ENCODE measurements at places on chromosomes 7 and 10.

DNA sequence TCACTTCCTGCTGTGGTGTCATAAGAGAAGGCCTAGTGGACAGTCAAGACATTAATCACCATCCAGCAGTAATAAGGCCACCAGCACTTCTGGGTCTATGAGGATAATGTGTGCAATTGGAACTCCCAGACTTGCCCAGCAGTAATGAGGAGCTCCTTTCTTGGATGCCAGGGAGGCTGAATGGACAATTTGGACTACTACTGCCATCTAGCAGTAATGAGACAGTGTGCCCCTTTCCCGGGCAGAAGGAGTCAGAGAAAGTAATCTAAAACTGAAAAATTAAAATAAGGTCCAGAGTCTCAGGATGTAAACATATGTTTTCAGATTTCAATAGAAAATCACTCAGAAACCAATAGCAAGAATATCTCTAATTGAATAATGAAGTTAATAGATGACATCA is 400.4 kb downstream of the CDC14C start:
- no peak for DNase-seq

DNA sequence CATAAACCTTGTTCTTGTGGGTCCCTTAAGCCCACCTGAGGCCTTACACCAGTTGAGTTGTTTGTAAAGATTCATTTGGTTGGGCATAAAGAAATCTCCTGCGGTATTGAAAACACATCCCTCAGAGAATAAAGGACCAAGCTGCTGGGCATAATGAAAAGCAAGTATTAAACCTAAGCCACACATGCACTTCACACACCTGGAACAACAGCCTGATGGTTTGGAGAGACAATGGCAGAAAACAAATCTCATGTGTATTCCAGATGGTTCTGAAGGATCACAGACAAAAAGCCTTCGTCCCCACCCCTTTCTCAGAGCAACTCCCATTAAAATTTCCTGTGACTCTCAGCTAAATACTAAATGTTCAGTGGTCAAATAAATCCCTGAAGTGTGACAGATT is 44.2 kb downstream of the FEZF1 start:
- DNase-seq = peak; percentile 40

GRCh38 chr7:158257001-158257400 is 330.6 kb downstream of the PTPRN2 start:
- DNase-seq = no peak

GRCh38 chr10:77532068-77532467 is 105.5 kb downstream of the KCNMA1 start:
- no peak for DNase-seq

- DNase-seq = no peak
Measured at GRCh38 chr7:20411372-20411771, 80.7 kb downstream of the ITGB8 start.

DNA sequence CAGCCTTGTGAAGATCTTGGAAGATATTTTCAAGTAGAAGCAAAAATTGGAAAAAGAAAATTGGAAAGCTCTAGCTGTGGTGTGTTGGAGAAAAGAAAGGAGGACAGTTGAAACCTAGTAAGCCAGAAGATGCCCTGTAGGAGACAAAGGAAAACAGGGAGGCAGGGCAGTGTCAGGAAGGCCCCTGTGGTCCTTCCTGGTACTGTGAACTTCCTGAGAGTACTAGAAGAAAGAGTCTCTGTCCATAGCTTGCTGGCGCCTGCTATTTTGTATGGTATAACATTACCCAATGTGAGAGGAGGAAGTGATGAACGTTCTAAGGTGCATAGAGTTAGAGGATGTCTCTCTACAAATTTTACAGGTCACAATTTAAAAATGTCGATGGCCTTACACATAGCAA is 183.1 kb downstream of the CTTNBP2 start:
- no peak for DNase-seq

DNA sequence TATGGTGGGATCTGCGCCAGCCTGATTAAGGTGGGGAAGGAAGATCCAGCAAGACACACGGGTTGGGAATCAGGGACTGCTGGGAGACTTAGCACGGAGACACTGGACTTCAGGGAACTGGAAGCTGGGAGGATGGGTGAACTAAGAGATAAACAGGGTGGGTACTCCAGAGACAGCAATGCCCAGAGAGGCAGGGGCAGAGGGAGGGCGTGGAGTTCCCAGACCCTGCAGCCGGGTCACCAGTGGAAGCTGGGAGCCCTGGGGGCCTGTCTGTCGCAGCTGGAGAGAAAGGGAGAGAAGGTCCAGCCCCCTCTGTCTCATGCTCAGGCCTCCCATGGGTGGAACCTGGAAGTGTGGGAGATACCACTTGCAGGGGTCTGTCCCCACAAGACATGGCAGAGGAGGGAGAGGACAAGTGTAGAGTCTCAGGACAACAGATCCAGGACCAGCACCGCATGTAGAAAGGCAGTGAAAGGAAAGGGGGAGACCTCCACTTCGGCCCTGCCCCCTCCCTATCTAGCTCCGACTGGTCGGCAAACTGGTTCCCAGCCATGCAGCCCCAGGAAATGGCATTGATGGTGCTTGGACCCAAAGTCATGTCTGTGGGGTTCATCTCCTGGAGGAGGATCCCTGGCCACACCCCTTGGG is 44.4 kb downstream of the AOC1 start:
- no peak for DNase-seq

DNA sequence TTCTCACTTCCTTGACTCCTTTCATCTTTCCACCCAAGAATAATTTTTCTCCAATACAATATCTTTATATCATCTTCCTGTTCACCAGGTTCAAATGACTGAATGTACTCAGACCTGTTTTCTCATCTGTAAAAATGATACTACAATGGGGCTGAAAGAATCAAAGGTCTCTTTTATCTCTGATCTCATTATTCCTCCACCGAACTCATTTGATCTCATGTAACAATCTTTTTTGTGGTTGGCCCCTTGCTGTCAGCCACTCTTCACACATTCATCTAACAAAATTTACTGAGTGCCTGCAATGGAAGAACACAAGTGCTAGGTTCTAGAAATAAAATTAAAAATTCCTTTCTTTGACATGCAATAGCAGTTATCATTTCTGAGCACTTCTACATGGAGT is 65.0 kb downstream of the GRM8 start:
- no peak for DNase-seq

GRCh38 chr7:34734771-34735170 is 76.8 kb downstream of the NPSR1 start:
- no peak for DNase-seq

DNA sequence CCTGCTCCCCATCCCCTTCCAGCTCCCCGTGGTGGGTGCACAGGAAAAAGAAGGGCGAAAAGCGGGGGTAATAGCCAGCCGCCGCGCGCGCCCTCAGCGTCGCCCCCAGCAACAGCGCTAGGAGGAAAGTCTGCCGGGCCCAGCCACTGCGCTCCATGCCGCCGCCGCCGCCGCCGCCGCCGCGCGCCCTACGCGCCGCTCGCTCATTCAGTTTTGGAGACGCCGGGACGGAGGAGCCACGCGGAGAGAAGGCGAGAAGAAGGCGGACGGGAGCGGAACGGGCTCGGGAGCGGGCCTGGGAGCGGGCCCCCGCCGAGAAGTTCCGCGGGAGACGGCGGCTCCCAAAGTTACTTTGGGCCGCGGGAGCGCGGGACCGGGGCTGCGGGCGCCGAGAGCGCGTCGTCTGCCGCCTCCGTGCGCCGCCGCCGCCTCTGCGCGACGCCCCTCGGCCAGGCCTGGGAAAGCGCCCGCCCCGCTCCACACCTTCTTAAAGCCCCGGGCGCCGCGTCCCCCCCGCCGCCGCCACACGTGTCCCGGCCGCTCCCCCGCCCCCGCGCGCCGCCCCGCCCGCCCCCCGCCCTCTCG is at the start of gene RELN:
RELN (minus strand) TSS at position 459 of the 585 bp plus-strand sequence; CDS start at position 157, 302 bp downstream.
- peak; percentile 52 for DNase-seq

GRCh38 chr7:38655833-38656774 is 24.9 kb upstream of the AMPH start:
- no peak for DNase-seq

GRCh38 chr7:2143981-2144595 is 88.7 kb downstream of the MAD1L1 start:
- DNase-seq = no peak

GRCh38 chr7:113800826-113801225 is 118.0 kb downstream of the PPP1R3A start:
- no peak for DNase-seq

DNA sequence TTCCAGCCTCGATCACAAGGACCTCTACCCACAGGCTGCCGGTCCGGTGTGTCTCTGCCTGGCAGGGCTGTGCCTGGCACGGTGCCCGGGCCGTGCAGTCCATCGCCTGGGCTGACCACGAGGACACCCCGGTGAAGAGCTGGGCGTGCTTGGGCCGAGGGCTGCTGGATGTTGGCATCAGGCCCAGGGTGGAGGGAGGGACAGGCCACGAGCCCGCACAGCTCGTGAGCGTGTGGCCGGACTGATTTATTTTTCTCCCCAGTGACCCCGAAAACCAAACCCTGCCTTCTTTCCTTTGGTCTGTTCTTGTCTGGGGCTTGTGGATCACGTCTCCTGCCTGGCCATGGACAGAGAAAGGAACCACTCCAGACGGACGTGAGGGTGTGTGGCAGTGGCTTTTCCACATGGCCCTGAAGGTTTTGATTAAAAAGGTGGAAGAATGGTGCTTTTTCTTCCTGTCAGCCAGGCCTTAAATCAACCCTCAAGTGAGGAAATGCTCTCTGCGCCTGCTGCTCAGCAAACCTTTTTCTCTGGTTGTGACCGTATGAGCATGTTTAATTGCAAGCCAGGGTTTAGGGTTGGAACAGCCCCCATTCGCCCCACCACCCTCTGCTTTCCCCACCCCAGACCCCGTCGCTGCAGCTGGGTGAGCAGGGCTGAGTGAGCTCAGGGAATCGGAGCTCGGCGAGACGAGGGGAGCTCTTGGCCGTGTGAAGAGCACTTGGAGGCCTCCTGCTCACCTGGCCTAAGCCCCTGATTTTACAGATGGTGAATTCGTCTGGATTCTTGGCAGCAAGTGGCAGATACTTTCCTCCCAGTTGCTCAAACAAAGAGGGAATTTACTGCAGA is 130.1 kb downstream of the RGS10 start:
- no peak for DNase-seq

DNA sequence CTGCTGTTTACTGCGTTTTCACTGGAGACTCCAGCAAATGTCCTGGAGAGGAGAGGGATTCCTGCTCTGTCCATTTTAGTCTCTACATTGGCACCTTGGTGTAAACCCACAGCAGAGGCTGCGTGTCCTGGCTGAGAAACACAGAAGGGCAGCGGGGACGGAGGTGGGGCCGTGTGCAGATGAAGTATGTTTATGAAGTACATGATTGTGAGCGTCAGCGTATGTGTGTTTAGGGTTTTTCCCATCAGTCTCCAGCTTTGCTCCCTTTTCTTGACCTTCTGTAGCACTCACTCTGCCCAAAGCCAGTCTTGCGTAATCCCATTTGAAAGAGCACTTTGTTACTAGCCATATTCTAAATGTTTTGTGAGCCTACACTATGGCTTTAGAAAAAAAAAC is 750.7 kb upstream of the SORCS1 start:
- no peak for DNase-seq

- DNase-seq = no peak
Measured at GRCh38 chr7:68470836-68471435, 1127.3 kb upstream of the AUTS2 start.
